ENCODE measurements at places on chromosomes 1 and 21.

GRCh38 chr1:109482791-109483671 lies 674 bp upstream of the ATXN7L2 start:
- DNase-seq: no peak

DNA sequence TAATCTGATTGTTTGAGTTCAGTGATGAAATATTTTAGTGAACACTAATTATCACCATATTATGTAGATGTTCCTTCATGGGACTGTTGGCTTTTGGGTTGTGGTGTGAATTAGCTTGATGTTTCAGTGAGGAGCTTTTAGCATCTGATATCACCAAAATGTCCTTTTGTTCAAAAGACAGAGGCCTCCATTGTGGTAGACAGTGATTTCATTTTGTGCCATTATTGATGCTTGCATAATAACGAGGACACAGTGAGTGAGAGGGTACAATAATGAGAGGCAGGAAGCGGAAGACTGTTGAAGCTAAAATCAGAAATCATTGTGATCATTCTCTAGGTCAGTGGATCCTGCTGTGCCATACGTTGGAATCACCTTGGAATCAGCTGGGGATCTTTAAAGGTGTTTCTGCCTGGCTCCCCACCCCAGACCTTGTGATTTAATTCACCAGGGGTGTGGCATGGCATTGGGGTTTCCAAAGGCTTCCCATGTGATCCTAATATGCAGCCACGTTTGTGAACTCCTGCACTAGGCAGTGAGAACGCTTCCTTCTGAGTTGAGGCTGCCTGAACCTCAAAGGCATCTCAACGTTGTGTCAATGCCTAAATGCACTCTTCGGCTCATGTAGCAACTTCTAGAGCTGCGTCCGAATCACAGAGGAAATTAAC lies 82.1 kb upstream of the KIF1B start:
- DNase-seq: no peak

GRCh38 chr1:66168467-66168887 lies 365.5 kb upstream of the SGIP1 start:
- DNase-seq: no peak

GRCh38 chr1:209455661-209456358 lies 127.7 kb upstream of the CAMK1G start:
- DNase-seq: no peak

DNA sequence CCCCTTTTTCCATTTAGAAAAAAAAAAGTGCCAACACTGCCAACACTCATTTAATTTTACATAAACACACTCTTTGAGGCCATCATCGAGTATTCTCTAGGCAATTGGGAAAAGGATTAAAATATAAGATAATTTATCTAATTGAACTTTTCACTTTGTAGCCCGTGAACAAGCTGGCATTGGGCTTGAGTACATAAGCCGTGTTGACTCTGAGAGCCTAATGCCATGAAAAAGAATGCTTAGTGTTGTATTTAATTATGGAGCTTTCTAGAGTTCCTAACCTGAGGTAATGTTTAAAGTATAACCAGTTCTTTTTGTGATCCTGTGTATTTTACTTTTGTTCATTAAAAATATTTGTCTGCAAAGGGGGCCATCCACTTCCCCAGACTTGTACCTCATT lies 193.8 kb downstream of the LYPLAL1 start:
- no peak for DNase-seq

DNA sequence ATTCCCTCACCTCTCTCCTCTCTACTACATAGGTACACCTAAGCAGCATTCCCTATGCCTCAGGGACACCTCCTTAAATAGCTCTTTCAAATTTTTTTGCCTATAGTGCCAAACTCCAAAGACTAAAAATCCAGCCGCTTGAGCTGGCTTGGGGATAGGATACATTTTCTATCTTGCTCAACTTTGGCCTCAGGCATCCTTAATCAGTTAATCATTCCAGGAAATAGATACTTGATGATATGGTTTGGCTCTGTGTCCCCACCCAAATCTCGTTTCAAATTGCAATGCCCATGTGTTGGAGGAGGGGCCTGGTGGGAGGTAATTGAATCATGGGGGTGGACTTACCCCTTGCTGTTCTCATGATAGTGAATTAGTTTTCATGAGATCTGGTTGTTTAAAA lies 11.4 kb upstream of the PHGDH start:
- DNase-seq: no peak

GRCh38 chr1:175262621-175263020 lies 70.0 kb upstream of the KIAA0040 start:
- no peak for DNase-seq

DNA sequence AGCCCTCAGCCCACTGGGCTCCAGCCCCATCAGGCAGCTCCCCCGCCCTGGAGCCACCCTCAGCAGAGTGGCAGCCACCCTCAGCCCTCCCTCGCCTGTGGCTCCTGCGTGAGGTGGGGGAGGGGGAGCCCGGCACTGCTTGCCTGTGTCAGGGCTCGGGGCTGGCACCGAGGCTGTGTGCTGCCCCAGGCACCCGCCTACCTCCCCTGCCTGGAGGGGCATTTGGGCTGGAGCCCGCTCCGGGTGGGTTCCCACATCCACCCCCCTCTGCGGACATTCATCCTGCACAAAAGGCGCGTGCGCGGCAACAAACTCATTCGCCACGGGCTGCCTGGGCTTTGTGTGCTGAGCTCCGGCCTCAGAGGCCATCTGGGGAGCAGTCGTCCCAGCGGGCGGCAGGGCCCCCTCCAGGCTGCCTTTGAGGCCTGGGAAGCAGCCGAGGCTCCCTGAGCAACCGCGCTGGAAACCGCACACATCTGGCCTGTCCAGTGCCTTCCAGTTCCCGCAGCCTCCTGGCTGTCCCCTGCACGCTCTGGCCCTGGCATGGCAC lies 12.6 kb upstream of the TNFRSF14 start:
- no peak for DNase-seq

GRCh38 chr1:47918257-47918867 lies 78.8 kb downstream of the TRABD2B start:
- no peak for DNase-seq

DNA sequence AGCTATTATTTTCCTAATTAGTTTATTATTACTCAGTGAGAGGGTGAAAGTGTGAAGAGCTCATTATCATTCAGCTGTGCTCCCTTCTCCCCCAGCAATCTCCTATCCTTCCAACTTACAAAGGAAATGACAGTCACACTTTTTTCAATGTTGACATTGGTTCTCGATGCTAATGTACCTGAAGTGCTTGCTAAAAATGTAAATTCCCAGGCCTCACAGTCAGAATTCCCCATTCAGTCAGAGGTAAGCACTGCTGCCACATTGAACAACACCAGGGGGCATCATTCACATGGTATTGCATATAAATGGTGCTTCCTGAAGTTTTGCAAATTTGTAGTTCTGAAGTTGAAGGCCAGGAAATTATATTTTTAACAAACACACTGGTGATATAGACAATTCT lies 132.7 kb upstream of the FOXD3 start:
- no peak for DNase-seq

GRCh38 chr1:185342672-185343259 lies 25.7 kb upstream of the IVNS1ABP start:
- DNase-seq: no peak

DNA sequence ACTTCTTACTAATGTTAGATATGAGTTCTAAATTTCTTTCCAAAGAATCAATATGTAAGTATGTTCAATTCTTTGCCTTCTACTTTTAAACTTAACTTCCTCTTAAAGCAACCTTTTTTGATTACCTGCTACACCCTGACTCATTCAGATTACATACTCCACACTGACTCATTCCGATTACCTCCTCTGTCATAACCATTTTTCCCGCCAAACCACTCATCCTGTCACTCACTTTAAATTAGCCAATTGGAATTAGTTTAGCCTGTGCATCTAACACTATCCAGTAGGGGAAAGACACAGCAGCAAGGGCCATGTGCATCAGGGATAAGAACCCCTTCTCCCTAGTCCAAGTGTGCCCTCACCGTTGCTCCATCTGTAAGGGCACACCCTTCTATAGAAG lies 815.5 kb downstream of the BRINP3 start:
- no peak for DNase-seq

DNA sequence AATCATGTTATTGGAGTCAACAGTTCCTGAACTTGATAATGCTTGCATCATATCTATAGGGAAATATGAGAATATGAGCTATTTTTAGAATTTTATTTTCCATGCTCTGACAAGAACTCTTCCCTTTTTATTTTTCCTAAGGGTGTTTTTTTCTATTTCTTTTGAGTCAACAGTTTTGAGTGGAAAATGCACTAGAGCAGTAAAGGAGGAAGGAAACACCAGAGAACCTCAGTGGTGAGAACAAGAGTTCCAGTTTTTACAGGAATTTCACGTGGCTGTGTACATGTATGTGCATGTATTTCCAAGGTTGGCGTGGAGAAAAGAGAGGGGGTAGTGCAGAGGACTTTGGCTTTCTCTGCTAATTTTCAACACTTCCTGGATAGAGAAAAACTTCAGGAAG lies 63.6 kb upstream of the TNFSF18 start:
- DNase-seq: no peak

Measured in cortex of kidney (tissue), 1 donor.